Femur (tissue), 1 donor: ENCODE measurements at places on chromosomes 16 and 17.
A peak's percentile ranks its signal among the peaks of the same experiment; 100 is the strongest.

DNA sequence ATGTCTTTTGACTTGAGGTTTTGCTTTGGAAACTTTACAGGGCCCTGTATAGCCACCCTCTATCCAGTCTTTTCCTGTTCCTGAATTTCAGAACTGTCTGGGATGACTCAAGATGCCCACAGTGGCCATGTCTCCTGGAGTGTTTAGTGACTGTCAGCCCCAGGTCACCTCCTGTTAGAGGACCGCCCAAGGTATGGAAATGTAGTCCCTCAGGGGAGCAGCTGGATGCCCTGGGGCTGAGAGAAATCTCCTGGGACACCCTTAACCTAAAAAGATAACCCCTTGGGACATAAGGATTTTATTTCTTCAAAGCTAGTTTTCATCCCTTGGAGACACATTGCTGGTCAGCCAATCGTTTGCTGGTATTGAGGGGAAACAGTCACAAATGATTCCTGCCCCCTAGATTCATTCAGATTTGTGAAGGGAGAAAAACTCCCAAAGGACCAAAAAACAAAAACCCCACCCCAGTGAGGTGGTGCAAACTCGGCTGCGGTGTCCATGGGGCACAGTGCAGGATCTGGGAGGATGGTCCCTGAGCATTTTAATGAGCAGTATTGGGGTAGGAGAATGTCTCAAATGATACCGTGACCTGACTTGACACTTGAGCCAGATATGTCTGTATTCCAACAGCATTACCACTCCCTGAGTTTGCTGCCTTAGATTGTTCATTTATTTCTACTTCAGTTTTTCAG, 1.7 kb downstream of the ZNF267 start:
- DNase-seq = no peak

DNA sequence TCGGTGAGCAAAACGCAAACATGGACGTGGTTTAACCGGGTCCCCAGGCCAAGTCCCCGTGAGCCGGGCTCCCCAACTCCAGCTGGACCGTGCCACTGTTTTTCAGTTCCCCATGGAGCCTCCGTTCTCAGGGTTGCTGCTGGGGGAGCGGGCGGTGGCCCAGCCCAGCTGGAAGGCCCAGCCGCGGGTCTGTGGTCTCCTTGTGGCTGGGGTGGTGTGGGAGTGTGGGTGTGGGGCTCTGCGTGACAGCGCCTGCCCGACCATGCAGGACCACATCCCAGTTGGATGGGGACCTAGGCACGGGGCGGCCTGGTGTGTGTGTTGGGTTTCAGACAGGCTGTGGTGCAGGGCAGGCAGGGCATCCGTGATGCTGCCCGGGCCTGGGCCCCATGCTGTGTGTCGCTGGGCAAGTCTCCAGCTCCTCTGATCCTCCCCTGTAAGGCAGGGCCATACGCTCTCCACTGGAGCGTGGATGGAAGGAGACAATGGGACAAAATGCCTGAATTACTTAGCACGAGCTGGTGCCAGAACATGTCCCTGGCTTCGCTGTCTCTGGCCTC, 40.3 kb downstream of the COX4I1 start:
- no peak for DNase-seq

- DNase-seq = peak; percentile 65
Observed at GRCh38 chr17:82105882-82106687, 8.0 kb upstream of the FASN start.

- DNase-seq = no peak
Observed at GRCh38 chr17:59800530-59800942, 92.2 kb downstream of the TUBD1 start.

DNA sequence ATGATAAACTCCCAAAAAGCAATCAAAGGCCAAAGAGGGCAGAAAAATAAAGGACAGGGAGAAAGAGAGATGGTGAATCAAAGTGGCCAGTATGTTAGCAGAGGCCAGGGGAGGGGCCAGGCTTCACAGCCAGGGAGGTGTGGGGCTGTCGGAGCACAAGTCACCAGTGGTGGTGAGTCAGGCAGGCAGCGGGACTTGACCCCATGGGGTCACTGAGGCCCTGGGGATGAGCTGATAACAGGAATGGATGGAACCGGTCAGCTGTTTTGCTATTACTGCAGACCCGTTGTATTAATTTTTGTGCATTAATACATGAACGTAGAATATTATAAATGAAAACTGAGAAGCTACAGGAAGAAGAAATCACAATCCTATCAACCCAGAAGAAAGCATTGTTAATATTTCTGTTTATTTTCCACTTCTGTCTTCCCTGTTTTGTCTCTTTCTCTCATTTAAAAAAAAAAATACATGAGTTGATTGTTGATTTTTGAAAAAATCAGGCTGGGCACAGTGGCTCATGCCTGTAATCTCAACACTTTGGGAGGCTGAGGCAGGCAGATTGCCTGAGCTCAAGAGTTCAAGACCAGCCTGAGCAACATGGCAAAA, 106.9 kb downstream of the SOCS1 start:
- DNase-seq = no peak

- DNase-seq = no peak
Observed at GRCh38 chr16:87233928-87234327, 83.3 kb downstream of the C16orf95 start.

- DNase-seq = peak; percentile 69
Observed at GRCh38 chr17:8121407-8121680, 2.6 kb downstream of the HES7 start.

- no peak for DNase-seq
Observed at GRCh38 chr16:65967376-65967775, 399.1 kb upstream of the CDH5 start.

DNA sequence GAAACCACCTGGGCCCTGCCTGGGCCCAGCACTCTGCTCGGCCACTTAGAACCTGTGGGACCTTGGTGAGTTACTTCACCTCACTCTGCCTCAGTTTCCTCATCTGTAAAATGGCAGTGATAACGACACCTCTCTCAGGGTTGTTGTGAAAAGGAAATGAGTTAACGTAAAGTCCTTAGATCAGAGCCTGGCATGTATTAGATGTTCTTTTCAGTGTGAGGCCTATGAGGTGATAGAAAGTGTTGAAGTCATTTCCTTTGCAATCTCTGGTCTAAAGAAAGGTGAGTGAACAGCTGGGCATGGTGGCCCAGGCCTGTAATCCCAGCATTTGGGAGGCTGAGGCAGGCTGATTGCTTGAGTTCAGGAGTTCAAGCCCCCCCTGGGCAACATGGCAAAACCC, 51.7 kb upstream of the LGALS9 start:
- no peak for DNase-seq

DNA sequence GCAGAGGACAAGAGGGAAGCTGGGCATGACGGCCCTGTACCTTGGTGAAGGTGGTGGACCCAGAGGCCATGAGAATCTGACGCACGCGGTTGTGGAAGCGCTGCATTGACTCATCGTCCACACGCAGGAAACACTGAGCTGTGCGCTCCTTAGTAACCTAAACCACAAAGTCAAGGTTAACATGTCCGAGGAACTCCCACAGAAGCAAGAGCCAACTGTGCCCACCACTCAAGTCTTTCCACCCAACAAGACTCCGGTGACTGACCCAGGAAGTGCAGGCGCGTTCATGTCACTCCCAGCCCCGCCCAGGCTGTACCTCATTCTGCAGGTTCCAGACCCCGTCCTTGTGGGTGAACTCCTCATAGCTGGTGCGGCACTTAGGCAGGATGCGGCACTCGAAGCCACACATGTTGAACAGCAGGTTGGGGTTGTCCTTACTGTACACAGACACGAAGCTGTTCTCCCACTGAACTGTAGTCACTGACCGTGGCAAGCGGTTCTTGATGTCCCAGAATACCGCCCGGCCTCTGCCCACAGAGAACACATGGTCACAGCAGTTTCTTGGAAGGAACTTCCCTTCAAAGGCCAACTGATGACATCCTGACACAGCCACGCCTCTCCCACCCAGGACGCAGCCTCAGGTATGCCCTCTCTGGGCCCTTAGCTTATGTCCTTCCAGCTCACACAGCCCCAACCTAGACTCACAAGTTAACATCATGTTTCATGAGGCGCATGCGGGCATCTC, 11.5 kb downstream of the PRPF8 start:
- DNase-seq = no peak

- DNase-seq = no peak
Observed at GRCh38 chr17:2995886-2996809, 67.3 kb downstream of the OR1D5 start.

DNA sequence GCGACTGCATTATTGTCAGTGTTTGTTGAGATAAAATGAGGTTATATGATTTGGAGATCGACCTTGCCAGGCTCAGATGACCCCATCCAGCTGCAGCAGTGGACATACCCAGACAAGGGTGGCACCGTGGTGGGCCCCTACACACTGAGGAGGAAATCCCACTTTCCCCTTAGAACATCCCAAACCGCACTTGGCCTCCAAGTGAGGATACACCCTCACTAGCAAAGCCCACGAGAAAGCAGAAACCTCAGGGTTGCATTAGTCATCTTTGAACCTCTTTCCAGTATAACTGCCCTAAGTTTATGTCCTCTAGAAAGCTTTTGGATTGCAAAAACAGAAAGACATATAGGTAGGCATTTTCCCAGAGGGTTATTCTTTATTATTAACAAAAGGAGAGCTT, 101.5 kb downstream of the CLEC16A start:
- no peak for DNase-seq

- peak; percentile 81 for DNase-seq
Observed at GRCh38 chr17:28335959-28336871, 654 bp downstream of the TNFAIP1 start.

DNA sequence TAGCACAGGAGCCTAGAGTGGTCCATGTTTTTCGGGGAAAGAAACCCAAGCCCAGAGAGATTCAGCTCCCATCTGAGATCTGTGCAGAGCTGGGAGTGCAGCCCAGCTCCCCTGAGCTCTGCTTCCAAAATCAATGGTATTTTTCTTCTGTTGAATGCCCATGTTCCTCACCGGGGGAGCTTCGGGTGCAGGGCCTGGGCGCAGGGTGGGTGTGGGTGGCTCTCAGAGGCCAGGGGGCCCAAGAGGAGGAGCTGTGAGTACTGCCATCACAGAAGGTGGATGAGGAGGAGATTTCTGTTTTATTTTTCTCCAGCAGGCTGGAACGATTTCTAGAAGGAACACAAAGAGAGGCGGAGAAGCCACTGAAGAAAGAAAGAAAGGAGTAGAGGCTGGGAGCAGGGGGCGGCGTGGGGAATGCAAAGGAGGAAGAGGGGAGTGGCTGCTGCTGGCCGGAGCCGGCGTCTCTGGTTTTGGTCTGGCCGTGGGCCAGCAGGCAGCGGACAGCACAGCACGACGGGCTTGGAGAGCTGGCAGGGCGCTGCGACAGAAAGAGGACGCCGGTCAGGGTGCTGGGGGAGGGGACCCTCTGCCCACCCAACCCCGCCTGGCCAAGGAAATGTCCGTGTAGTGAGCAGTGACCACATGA, 76.2 kb upstream of the KSR1 start:
- peak; percentile 80 for DNase-seq

DNA sequence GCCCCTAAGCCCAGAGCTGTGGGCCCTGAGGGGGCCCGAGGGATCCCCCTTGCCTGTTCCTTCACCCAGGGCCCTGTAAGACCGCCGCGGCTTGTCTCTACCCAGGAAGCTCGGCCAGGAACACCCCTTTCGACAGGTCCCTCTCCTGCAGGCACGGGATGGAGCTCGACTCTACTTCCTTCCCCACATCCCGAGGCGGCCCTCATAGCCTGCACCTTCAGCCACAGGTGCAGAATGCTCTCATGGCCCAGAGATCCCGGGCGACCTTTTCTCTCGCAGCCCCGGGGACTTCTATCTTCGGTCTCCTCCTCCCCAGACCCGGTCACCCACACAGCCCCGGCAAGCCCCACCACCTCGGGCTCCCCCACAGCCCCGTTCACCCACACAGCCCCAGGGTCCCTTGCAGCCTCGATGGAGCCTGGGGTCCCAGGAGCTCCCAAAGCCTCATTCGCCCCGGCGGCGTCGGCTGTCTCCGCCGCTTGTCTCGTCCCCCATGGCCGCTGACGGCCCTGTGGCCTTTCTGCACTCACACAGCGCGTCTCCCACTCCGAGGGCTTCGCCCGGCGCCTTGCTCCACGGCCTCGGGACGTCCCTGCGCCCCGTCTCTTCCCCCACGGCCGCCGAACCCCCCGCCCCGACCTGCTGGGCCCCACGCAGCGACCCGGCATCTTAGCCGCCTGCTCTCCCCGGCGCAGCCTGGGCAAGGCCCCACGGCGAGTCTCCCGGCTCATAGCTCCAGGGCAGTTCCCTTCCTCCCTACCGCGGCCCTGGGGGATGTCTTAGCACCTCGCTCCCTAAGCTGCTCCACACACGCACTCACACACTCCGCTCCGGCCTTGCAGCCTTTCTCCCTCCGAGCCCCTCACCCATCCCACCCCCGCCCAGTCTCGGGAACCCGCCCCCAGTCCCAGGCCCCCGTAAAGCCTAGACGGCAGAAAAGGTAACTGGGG, 650 bp downstream of the KIAA0753 start:
- peak; percentile 58 for DNase-seq

DNA sequence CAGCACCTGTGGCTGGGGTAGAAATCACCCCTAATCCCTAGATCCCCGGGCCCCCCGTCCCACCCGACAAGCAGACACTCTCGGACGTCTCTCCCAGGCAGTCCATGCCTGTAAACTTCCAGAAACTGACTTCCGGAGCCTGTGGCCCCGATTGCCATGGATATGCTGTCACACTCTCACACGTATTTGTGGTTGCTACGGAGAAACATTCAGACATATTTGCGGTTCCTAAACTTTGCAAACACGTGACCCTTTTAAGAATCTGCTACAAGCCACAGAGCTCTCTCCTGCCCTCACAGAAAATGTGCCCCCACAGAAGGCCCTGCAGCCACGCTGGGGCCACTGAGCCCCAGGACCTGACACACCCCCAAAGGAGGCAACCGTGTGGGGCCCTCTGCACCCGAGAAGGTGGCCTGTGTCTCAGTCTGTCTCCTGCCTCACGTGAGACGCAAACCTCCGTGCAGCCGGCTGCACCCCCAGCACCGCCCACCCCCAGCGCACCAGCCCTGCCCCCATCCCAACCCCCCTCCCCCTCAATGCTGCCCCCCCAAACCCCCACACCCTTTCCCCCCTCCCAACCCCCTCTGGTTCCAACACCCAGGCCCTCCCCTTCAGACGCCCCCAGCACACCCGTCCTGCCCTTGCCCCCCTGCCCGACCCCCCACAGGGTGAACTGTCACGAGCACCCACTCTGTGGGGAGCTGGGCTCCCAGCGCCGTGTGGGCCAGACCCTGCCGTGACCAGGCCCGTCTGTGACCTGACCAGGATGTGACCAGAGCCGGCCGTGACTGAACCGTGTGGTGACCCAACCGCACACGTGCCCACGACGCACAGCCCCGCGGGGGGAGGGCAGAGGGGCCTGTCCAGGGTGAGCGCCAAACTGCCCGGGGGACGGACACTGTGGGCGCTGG, 66.3 kb upstream of the METRNL start:
- peak; percentile 80 for DNase-seq
